Keratinocyte (primary cell): ENCODE measurements at places on chromosomes 13 and 19. TPM values are rescaled to one million over a fixed set of nuclear protein-coding genes. Genes with fewer than 3 reads are reported as not detected.

LYPD5 gene
- polyA plus RNA-seq: 4.0 to 8.8 TPM (median 4.2 TPM) in 3 replicates

TUBB4A gene
- polyA plus RNA-seq: not detected in 3 replicates

CATSPERD gene
- not detected in 3 replicates for polyA plus RNA-seq

THAP8 gene
- 1.4 to 3.6 TPM (median 1.8 TPM) in 3 replicates for polyA plus RNA-seq

BST2 gene
- polyA plus RNA-seq: 4.0 to 8.4 TPM (median 4.4 TPM) in 3 replicates

S1PR5 gene
- 9.4 to 10.5 TPM (median 10.3 TPM) in 3 replicates for polyA plus RNA-seq

SOX21 gene
- polyA plus RNA-seq: not detected in 3 replicates

ANKLE1 gene
- polyA plus RNA-seq: 0.30 to 0.41 TPM (median 0.39 TPM) in 3 replicates

KRTDAP gene
- 53.5 to 188 TPM (median 85.4 TPM) in 3 replicates for polyA plus RNA-seq

SIGLEC14 gene
- not detected in 3 replicates for polyA plus RNA-seq

LGALS7B gene
- polyA plus RNA-seq: 1,330 to 7,133 TPM (median 1,668 TPM) in 3 replicates
